ENCODE measurements at places on chromosomes 11 and 22. TPM values are rescaled to one million over a fixed set of nuclear protein-coding genes. Genes with fewer than 3 reads are reported as not detected.

Gene HPS4
- 22.4 TPM for total RNA-seq

GRCh38 chr22:32605576-32605975, 131.0 kb downstream of the FBXO7 start:
- DNase-seq: no peak

DNA sequence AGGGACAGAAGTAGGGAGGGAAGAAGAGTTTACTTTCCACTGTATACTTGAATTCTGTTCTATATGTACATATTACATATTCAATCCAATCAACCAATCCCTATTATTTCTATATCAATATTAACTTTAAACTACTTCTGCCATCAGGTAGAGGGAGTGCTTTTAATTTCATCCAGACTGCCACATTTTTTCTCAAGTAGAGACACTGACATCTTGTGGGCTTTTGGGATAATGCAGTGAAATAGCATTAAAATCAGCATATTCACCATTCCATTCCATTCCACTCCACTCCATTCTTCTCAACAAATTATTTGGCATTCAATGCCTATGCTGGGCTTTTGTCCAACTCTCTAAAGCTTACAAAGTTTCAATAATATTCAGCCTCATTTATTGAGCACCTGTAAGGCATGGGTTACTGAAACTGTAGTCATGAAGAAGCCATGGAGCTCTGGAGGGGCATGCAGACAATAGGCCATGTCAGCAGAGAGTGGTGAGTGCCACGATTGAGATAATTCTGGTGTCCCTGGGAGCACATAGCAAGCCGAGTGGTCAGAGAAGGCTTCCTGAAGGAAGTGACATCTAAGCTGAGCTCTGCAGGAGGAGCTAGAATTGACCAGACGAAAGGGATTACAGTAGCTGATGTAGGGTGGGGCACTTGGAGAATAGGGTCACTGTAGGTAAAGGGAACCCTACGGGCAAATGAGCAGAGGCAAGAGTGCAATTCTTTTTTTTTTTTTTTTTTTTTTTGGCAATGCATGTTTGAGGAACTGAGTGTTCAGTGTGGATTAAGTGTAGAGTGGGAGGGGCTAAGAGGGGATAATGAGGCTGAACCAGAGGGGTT, 12.8 kb upstream of the CLPB start:
- DNase-seq: no peak

DNA sequence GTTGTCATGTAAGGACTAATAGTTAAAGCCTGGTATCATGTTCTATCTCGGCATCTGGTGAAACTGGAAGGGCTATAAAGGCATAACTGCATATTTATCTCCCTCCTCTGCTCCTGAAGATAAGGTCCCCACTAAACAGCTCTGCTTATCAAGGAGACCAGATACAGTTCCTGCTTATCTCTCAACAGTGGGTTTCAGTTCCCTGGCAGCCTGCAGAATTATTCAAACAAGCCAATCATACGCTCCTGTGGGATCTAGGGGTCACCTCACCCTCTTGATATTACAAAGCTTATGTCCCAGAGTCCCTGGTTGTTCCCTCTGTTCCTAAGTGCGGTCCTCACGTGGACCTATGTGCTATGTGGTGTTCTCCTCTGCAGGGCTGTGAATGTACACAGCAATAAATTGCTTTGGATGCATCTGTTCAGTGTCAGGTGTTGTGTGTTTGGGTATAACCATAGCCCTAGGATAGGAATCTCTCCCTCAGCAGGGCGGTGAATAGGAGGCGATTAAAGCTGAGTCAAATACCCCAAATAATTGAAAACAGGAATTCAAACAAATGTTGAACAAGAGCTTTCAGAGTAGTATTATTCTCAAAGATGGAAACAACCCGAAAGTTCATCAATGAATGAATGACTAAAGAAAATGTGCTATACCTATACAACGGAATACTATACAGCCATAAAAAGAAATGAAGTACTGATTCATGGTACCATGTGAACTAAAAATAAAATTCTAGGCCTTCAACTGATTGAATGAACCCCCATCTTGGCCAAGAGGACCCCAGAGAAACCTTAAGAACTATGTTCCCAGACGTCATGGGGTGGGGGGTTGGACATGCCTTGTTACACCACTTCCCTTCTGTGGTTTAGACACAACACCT, 3.1 kb upstream of the OOSP4A start:
- DNase-seq: no peak

DNA sequence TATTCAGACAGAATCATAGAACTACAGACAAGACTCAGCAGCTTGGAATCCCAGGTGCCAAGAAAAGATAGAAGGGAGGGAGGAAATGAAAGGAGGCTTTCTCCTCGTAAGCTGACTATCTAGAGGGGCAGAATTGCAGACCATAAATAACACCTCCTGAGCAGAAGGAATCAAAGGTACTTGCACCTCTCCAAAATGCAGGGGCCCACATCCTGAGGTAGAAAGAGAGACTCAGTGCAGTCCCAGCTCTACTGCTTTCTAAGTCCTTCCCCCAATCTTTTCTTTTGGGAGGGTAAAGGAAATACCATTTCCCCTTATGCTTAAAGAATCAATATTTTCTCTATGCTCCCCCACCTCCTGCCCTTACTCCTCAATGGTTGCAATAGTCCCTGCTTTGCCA, 55.2 kb downstream of the SYTL2 start:
- DNase-seq: no peak

Data from esophagus squamous epithelium (tissue), 5 donors.